Hindlimb muscle (tissue), 1 donor: ENCODE measurements at places on chromosomes 13 and 19.

GRCh38 chr13:67557642-67558241, 327.6 kb upstream of the PCDH9 start:
- no peak for DNase-seq

DNA sequence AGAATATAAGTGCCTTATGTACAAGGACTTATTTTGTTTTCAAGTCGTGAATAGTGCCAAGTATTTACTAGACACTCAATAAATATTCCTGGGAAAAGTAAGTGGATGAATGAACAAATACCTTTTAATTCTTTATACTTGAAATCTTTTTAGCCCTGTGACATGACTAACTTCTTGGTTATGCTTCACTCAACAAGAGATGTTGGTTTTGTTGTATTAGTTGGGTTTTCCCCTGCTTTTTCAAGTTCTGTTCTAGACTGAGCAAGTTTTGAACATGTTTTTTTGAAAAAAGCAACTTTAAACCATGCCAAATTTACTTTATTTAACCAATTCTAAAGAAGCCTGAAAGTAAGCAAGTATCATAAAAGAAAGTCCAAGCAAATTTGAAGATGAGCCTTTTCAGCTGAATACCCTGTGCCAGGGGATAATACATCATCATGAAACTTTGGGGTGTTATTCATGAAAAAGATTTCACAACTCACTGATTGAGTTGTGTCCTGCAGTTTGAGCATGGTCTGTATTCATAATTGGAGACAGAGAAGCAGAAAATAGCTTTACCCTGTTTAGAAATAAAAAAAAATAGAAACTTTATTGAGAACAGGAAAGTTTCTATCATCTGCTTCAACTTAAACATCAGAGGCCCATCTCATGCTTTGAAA, 11.1 kb downstream of the LMO7 start:
- no peak for DNase-seq

DNA sequence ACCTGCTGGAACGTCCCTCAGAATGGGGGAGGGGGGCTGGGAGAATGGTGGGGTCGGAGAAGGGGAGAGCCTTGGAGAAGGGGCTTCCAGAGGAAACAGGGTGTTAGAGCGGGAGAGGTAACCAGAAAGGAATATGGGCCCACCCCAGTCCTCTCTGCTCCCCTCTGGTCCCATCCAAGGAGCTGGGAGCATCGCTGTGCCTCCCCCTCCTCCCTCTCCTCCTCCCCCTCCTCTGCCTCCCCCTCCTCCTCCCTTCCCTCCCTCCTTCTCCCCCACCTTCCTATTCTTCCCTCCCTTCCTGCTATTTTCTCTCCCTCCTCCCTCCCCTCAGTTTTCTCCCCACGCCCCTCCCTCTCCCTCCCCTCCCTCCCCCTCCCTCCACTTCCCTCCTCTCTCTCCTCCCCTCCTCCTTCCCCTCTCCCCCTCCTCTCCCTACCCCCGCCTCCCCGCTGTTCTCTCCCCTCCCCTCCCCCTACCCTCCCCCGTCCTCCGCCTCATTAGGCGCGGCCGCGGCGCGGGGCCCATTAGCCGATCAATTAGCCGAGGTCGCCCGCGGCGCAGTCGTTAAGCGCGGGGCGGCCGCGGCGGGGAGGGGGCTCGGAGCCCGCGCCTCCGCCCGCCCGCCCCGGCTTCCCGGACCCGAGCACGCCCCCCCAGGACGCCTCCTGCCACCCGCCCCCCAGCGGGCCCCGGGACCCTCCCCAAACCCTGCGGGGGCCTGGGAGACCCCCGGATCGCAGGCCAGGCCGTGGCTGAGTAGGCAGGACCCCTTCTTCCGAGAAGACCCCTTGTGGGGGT, 15.4 kb downstream of the TLE5 start:
- DNase-seq = no peak

DNA sequence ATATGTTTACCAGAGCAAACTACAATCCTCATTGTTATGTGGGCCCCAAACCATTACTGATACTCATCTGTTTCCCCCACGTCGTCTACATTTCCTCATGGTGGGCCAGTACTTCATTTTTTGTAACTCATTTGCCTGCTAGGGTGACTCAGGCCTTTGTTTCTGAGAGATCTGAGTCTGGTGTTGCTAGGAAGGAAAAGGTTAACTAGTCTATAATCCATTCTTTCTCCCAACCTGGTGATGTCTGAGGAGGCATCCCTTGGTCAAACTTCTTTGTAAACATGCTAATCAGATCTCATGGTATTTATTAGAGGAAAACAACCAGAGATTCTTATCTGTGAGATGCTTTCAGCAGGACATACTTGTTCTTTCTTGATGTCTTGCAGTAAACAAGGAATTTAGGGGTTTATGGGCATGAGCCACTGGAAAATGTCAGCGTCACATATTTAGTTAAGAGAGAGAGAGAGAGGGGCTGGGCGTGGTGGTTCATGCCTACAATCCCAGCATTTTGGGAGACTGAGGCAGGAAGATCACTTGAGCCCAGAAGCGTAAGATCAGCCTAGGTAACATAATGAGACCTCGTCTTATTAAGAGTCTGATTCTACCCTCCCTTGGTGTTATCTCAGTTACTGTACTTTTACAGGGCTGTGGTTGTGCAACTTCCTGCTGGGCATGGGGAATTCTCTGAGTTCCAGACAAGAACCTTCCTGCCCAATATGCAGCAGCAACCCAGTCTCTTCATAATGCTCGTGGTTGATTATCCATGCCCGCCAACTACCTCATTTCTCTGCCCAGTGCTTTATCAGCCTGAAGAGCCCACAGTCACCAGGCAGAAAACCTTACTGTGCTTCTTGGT, 9.7 kb upstream of the DPRX start:
- no peak for DNase-seq

GRCh38 chr13:87677043-87677495, 5.9 kb downstream of the SLITRK5 start:
- no peak for DNase-seq

- no peak for DNase-seq
Measured at GRCh38 chr19:2627319-2627829, 75.1 kb downstream of the GNG7 start.

- DNase-seq = no peak
Measured at GRCh38 chr13:95298971-95299621, 2.2 kb downstream of the ABCC4 start.

GRCh38 chr13:37685206-37685605, 86.6 kb upstream of the POSTN start:
- no peak for DNase-seq

DNA sequence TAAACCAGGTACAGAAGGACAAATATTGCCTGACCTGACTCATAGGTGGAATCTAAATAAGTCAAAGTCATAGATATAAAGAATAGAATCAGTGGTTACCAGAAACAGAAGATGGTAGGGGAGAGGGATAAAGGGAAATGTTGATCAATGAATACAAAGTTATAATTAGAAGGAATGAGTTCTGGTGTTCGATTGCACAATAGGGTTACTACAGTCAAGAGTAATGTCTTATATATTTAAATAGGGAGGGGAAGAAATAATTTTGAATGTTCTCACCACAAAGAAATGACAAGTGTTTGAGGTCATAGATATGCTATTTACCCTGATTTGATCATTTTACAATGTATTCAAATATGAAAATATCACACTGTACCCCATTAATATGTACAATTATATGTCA, 1541.2 kb downstream of the SLITRK1 start:
- DNase-seq = no peak

GRCh38 chr13:24737042-24737441, 26.9 kb upstream of the RNF17 start:
- DNase-seq = no peak

- DNase-seq = no peak
Measured at GRCh38 chr13:105377452-105377851, 1158.0 kb downstream of the EFNB2 start.
